ENCODE measurements at places on chromosomes 16 and 17.

- DNase-seq, result no peak
Measured at GRCh38 chr16:69114346-69114975, 9.0 kb downstream of the HAS3 start.

DNA sequence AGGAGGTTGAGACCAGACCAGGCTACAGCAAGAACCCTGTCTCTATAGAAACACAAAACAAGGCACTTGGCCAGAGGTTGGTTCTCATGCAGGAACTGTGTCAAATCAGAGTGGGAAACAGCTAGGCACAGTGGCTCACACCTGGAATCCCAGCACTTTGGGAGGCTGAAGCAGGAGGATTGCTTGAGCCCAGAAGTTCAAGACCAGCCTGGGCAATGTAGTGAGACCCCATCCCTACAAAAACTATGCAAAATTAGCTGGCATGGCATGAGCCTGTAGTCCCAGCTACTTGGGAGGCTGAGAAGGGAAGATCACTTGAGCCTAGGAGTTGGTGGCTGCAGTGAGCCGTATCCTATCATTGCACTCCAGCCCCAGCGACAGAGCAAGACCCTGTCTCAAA is 1.7 kb downstream of the UNKL start:
- no peak for DNase-seq

GRCh38 chr16:49650603-49651002 is 205.3 kb downstream of the ZNF423 start:
- no peak for DNase-seq

GRCh38 chr16:60816461-60816860 is 1219.8 kb downstream of the CDH8 start:
- no peak for DNase-seq

DNA sequence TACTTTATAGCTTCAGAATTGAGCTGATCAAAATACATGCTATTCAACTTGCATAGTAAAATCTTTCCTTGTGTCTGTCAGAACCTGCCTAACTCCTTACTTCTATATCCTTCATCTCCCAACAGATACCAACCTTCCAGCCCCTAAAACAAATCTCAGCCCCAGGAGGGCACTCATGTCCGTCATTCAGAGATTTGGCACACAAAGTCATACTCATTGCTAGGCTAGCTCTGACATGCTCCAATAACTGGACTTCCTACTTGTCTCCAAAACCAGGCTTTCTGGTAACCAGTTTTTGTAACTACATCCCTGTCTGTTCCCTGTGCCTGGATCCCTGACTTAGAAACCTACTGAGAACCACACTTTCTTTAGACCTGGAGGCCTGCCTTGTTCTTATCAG is 37.5 kb upstream of the DHX40 start:
- DNase-seq, result no peak

- no peak for DNase-seq
Measured at GRCh38 chr17:37768438-37768837, 23.6 kb upstream of the HNF1B start.

- DNase-seq, result no peak
Measured at GRCh38 chr16:3672571-3673041, 18.1 kb downstream of the DNASE1 start.

- DNase-seq, result no peak
Measured at GRCh38 chr16:67664871-67665270, 1.7 kb downstream of the ENKD1 start.

GRCh38 chr16:77948835-77949234 is 73.5 kb upstream of the CLEC3A start:
- peak; percentile 50 for DNase-seq

- no peak for DNase-seq
Measured at GRCh38 chr16:24135624-24136565, 120.2 kb upstream of the CACNG3 start.

- peak; percentile 89 for DNase-seq
Measured at GRCh38 chr16:85334718-85335583, 222.7 kb upstream of the CIBAR2 start.

- no peak for DNase-seq
Measured at GRCh38 chr16:15509593-15510535, 75.5 kb downstream of the BMERB1 start.

DNA sequence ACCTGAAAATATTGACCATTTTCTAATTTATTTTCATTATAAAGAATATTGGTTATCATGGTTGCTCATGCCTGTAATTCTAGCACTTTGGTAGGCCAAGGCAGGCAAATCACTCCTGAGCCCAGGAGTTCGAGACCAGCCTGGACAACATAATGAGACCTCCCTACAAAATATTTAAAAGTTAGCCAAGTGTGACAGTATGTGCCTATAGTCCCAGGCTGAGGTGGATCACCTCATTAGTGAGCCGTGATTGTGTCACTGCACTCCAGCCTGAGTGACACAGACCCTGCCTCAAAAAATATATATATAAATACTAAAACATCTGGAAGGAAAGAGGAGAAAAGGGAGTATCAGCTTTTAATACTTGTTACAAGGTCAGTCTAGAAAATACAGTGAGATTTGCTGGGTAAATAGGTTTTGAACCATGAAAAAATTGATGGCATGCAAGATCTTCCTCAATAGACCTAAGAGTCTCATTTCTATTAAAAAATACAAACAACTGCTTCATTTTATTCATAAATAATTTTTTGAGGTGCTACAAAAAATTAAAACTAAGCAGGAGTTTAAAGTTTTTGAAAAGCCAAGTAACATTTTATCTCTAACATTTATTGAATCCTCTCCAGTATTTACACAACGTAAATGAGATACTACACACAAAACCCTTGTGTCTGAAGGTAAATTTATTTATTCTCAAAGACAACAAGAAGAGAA is 47.7 kb downstream of the TUBD1 start:
- DNase-seq, result no peak

DNA sequence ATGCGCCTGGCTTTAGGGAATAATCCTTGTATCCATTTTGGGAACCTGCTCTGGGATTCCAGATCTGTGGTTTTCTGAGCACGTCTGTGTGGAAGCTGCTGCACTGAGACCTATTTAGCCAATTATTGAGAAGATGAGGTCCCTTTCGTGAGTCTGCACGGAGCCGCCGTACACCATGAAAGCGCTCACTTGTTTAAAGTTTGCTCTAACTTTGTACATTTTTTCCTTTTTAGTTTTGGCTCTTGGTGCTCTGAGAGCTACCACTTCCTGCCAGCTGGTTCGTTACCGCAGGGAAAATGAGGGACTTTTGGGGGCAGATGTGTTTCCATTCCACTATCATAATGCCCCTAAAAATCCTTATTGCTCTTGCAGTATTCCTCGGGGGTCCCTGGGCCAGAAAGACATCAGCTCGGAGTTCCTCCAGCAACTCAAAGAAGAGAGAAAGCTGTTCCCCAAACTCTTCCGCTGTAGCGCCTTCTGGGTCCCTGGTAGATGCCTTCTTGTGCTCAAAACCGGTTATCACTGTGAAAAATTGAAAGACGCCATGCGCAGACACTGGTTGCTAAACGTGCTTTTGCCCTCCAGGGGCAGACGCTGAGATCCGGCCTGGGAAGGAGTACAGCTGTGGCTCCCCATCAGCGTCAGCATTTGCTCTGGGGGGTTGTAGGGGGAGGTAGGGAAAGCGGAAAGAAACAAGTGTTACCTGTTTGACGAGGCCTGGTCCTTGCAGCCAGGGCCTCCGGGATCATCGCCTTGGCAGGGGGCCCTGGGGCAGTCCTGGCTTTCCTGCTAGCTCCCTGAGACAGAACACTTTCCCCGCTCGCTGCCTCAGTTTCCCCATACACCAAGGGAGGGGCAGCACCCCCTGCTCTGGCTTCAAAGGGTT is 238.1 kb downstream of the MRTFB start:
- DNase-seq, result no peak

DNA sequence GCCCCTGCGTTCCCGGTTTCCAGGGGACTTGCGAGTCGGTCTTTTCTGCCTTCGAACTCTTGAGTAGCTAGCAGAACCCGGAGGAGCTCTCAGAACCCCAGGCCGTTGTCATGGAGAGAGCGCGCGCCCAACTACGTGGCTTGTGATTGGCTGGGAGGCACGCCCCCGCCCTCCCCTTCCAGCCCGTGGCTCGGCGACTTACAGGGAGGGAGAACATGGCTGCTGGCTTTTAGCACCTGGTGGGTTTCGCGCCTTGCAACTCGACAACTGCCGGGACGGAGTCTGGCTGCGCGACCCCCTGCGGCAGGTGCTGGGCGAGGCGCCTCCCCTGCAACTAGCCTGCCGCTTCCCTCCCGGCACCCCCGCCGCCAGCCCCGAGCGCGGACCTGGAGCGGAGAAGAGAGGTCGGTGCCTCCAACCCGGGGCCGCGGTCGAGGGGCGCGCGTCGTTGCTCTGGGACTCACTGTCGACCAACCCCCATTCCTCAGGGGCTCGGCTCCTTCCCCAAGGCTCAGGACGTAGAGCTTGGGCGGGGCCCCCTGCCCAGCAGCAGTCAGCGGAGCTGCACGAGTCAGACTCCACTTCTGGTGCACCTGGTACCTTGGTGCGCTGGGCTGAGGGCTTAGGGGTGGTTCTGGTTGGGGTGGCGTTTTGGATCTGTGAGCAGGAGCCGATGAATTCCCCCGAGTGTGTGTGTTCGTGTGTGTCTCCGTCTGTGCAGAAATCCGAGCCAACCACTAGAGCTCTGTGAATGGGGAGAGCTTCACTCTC is 9.0 kb upstream of the ZFP90 start:
- peak; percentile 96 for DNase-seq

DNA sequence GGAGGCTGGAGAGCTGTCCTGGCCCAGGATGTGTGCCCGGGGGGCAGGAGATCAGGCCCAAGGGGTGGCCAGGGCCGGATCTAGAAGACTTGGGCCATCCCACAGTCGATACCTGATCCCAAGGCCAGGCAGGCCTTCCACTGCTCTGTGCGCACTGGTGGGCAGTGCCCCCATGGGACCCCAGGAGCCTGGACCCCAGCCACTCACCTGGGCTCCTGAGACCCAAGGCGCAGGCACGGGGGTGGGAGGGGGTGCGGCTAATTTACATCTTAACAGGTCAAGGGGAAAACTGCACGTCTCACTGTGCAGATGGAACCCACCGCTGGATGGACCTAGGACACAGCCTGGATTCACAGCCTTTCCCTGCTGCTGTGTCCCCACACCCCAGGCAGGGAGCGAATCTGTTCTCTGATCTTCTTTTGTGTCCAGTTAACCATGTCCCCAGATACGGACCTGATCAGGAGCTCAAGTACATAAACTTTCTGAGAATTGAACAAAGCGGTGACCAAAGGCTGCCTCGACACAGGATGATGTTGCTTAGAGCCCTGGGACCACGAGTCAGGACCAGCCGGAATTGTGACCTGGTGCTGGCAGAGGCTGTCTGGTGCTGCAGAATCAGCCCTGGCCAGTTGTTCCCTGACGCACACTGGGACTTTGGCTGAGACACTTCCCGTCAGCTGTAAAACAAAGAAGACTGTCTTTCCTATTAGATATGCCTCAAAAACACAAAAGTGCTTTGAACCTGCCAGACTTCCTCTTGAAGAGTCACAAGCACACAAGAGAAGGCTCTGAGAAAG is 60.6 kb downstream of the TNFRSF13B start:
- DNase-seq, result no peak

DNA sequence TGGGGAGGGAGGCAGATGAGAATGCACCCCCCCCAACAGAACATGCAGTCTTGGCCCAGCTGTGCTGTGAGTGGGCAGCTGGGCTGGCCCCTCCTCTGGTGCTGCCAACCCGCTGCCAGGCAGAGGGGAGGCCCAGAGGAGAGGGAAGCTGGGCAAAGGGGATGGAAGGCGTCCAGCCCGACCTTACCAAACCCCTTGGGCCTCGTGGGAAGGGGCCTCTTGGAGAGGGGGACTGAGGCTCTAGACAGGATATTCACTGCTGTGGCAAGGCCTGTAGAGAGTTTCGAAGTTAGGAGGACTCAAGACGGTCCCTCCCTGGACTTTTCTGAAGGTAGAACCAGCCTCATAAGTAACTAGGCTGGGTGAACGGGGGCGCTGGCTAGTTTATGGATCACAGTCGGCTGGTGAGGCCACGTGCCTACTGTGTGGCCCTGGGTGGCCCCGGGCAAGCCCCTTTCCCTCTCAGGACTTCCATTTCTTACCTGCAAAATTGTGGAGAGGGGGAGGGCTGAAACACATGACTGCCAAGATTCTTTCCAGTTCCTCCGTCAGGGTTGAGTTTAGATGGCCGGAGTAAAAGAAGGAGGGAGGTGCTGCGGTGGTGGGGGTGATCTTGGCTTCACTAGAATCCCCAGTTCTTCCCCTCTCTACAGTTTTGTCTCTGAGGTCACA is 857 bp upstream of the STAT5A start:
- DNase-seq, result no peak

DNA sequence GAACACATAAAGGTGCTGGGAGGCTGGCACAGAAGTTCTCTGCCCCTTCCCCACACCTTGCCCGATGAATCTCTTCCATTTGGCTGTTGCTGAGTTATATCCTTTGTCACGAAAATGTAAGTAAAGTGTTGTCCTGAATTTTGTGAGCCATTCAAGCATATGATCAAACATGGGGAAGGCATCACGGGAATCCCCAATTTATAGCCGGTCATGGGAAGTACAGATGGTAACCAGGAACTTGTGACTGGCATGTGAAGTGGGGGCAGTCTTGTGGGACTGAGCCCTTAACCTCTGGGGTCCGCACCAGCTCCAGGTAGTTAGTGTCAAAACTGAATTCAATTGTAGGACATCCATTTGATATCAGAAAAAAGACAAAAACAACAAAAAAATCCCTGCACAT is 13.2 kb downstream of the TOM1L2 start:
- no peak for DNase-seq

GRCh38 chr17:73715769-73716168 is 71.5 kb upstream of the SDK2 start:
- no peak for DNase-seq

- no peak for DNase-seq
Measured at GRCh38 chr16:67114793-67115192, 5.1 kb downstream of the PHAF1 start.

GRCh38 chr17:75771334-75772281 is 6.6 kb upstream of the GALK1 start:
- DNase-seq, result no peak

All from retina (tissue), 1 donor.